Astrocyte of the cerebellum (primary cell): ENCODE measurements at places on chromosomes 6 and 20.

DNA sequence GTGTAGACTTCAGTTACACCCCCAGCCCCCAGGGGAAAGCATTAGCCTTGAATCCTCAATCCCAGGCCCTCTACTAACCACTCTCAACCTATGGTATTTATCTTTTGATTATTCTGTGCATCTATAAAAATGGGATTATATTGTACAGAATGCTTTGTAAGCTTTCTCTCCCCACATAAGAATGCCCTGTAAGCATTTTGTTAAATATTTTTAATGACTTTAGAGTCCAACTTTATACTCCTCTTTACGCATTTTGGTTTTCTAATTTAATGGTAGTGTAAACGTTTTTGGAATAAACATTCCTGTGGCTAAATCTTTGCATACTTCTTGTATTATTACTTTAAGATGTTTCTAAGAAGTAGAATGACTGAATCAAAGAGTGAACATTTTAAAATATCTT, 35.4 kb downstream of the FBXO9 start:
- DNase-seq, result no peak

- DNase-seq, result no peak
Measured at GRCh38 chr20:35909176-35909575, 45.1 kb downstream of the SCAND1 start.

GRCh38 chr6:36094753-36095496, 35.4 kb upstream of the MAPK13 start:
- peak; percentile 58 for DNase-seq

GRCh38 chr6:79203753-79204253, 30.7 kb downstream of the HMGN3 start:
- DNase-seq, result no peak

DNA sequence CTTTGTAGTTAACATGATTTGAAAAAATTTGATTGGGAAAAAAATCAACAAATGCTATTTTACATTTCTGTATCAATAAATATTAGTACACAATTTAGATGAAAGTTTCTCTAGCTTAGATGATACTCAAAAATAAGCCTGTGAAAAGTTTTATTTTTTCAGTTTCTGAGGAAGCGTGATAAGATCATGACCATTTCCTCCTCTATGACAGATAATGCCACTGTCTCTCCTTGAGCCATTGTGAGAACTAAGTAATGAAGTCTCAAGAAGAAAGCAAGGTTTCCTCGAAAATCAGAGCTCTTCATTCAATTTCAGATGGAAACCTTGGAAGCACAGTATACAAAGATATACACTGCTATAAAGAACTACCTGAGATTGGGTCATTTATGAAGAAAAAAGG, 395.0 kb downstream of the HDGFL1 start:
- no peak for DNase-seq

DNA sequence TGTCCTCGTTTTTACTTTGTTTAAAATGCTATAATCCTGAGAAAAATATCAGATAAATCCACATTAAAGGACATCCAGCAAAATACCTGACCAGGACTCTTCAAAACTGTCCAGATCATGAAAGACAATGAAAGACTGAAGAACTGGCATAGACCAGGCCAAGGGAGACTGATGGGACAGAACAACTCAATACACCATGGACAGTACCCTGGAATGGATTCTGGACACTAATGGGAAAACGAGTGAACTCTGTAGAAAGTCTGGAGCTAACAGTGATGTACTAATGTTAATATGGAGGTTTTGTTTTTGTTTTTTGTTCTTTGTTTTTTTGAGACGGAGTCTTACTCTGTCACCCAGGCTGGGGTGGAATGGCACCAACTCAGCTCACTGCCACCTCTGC, 461.4 kb downstream of the CD83 start:
- no peak for DNase-seq

DNA sequence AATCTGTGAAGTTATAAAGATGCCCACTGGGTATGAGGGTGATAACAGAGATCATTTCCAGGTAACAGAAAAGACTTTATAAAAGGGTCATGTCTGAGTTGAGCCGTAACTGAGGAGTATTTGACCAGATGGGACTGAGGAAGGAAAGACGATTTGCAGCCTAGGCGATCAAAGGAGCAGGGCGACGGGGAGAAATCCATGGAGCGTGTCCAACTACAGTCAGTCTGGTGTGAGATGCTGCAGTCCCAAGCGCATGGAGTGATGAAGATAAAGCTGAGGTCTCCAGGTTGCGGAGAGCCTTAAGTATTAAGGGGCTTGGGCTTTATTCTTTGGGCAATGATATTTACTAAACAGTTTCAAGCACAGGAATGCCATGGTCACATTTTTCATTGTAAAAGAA, 166.7 kb downstream of the PRKN start:
- no peak for DNase-seq

GRCh38 chr6:121717686-121718085, 282.2 kb downstream of the GJA1 start:
- no peak for DNase-seq

- DNase-seq, result no peak
Measured at GRCh38 chr20:57648878-57649616, 28.8 kb upstream of the ZBP1 start.

DNA sequence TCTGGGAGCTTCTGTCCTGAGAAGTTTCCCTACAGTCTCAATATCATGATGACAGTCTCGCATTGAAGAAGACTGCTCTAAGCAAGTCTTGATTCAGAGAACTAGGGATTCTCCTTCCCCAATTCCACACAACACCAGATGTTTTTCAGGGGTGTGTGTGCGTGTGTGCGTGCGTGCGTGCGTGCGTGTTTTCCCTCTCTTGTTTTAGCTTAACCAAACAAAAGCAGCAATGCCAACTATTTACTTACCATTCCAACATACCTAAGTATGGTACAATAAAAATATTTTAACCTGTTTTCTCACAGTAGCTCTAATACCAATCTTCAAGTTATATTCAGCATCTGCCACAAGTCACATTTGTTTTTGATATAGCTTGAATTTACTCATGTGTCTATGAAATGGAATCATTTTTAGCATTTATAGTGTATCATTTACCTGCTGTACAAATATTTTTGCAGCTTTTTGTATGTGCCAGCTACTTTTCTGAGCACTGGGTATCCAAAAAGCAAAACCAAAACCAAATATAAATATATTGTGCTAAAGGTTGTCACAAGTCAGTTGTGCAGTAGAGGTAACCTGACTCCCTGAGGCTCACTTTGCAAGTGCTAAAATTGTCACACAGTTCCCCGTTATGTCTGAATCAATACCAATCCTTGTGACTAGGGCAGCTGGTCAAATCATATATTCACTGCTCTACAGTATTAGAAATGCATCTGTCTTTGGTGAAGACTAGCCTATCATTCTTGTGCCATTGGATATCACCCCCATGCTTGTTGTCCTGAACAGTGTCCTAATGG, 21.7 kb upstream of the MYLIP start:
- DNase-seq, result no peak

DNA sequence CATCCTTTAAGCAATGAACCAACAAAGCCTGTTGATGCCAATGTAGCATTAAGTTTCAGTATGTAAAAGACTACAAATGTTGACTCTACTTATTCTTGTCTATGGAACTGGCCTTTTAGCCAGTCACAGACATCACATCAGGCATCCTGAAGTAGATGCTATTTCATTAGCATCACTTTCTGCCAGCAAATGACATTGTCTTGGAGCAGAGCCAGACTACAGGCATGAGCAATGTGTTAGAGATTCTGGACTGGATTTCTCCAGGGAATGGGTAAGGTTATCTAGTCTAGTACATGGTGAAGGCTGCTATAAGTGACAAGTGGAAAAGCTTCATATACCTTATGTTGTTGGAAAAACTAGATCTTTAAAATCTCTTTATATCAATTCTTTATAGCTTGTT, 142.9 kb downstream of the ADGRB3 start:
- peak; percentile 15 for DNase-seq

DNA sequence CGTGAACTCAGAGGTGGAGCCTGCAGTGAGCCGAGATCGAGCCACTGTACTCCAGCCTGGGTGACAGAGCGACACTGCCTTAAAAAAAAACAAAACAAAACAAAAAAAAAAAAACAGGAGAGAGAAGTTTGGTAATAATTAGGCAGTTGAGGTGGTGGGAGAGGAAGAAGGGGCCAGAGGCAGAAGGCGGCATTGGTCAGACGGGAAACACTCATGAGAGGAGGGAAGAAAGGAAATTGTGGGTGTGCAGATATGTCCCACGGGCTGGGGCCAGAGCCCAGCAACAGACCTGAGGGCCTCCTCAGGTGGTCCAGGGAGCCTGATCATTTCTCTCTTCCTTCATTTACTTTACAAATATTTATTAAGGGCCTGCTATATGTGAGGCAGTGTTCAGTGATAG, 20.0 kb downstream of the SULF2 start:
- no peak for DNase-seq

DNA sequence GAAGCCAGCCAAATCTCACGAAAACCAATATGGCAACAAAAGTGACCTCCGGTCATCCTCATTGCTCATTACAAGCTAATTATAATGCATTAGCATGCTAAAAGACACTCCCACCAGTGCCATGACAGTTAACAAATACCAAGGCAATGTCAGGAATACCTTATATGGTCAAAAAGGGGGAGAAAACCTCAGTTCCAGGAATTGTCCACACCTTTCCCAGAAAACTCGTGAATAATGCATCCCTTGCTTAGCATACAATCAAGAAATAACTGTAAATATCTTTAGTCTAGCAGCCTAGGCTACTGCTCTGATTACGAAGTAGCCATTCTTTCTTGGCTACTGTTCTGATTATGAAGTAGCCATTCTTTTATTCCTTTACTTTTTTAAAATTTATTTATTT, 112.5 kb upstream of the FKBP1C start:
- no peak for DNase-seq

- DNase-seq, result no peak
Measured at GRCh38 chr20:61765081-61765870, 300.4 kb downstream of the TAF4 start.

GRCh38 chr20:8640461-8640860, 428.4 kb upstream of the PLCB4 start:
- DNase-seq, result no peak

- no peak for DNase-seq
Measured at GRCh38 chr6:90121982-90122381, 174.7 kb downstream of the BACH2 start.

GRCh38 chr6:66717801-66718200, 1010.8 kb upstream of the EYS start:
- DNase-seq, result no peak

DNA sequence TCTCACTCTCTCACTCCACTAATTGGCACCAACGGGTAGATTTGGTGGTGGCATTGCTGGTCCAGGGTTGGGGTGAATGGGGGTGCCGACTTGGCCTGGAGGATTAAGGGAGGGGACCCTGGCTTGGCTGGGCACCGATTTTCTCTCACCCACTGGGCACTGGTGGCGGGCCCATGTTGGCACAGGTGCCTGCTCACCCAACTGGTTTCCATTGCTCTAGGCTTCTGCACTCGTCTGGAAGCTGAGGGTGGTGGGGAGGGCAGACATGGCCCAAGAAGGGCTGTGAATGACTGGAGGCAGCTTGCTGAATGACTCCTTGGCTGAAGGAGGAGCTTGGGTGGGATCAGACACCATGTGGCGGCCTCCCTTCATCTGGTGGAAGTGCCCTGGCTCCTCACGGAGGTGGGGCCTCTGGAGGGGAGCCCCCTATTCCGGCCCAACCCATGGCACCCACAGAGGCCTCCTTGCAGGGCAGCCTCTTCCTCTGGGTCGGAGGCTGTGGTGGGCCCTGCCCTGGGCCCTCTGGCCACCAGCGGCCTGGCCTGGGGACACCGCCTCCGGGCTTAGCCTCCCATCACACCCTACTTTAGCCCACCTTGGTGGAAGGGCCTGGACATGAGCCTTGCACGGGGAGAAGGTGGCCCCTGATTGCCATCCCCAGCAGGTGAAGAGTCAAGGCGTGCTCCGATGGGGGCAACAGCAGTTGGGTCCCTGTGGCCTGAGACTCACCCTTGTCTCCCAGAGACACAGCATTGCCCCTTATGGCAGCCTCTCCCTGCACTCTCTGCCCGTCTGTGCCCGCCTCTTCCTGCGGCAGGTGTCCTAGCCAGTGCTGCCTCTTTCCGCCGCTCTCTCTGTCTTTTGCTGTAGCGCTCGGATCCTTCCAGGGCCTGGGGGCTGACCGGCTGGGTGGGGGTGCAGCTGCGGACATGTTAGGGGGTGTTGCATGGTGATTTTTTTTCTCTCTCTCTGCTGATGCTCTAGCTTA, 11.2 kb downstream of the VEGFA start:
- DNase-seq, result no peak

DNA sequence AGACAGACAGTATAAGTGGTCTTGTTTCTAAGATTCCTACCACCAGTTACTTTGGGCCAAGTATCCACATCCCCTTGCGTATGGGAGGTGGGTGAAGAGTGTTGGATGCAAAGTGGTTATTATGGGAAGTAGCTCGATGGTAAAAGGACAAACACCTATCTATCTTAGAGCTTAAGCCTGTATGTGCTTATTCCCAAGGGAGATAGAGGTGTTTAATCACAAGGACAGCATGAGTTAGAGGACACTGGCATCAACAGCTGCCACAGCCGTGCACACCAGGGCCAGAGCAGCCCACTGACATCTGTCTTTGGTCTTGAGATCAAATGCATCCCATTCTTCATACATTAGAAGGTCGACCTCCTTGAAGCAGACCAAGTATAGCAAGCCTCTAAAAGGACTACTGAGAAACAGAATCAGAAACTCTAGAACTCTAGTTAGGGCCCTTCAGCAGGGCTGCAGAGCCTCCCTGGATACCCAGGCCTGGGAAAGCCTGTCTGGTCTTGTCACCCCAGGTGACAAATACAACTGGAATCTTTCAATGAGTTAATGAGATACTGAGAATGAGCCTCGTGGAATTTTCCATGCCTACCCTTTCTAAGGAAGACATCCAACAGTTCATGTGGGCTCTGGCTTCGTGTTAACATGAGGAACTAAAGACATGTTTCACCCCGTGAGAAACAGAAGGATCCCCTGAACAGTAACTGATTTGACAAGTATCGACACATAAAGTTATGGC, 28.7 kb downstream of the TXNDC5 start:
- DNase-seq, result no peak

- DNase-seq, result peak; percentile 59
Measured at GRCh38 chr6:157761331-157761921, 61.6 kb upstream of the SNX9 start.

DNA sequence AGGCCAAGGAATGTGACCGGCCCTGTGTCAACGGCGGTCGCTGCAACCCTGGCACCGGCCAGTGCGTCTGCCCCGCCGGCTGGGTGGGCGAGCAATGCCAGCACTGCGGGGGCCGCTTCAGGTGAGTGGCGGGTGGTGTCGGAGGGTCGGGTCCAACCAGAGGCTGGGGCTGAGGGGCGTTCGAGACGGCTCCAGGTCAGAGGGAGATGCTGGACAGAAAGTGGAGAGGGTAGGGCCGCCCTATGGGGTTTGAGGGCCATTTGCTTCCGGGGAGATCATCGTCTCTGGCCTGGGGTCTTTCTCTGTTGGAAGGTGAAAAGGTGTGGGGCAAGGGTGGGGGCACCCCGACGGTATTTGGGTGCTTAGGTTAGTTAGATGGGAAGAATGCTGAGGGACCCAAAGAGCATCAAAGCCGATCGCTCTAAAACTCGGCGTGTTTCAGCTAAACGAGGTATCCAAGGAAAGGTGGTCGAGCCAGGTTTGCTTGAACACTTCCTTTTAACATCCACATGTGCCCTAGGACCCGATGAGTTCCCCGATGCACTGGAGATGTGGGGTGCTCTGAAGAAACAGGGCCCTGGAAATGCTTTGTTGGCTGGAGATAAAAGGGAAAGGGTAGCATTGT, 691 bp downstream of the ATRN start:
- no peak for DNase-seq
